NCI-H1436 treated with DMSO at 0.1 percent for 48 hours (cell line): ENCODE measurements at places on chromosomes 6 and 20.

- no peak for DNase-seq
Measured at GRCh38 chr6:4264081-4264480, 128.7 kb upstream of the ECI2 start.

- DNase-seq = no peak
Measured at GRCh38 chr6:38264605-38265004, 375.1 kb downstream of the BTBD9 start.

GRCh38 chr6:140344142-140344913, 969.9 kb upstream of the CITED2 start:
- no peak for DNase-seq

DNA sequence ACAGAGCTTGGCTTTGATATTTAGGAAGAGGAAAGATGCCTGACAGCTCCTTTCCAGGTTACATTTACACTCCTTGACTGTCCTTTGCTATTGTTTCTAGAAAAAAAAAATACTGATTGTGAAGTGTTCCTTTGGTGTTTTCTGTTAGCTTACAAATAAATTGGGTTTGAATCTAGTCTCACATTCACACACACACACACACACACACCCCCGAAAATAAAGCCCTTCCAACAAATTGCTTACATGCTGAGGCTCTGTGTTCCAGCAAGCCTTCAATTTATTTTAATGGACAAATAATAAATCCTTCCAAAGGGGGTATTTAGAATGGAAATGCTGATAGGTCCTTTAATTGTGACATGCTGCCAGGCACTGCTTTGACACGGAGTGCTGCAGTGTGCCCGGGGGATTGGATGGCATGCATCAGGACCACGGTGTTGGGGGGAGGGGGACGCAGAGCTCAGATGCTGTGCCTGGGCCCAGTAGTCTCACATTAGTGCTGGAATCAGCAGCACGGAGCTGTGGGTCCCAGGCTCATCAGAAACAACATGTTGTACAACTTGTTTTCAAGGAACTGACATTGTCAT, 199.9 kb downstream of the CD83 start:
- DNase-seq = no peak

DNA sequence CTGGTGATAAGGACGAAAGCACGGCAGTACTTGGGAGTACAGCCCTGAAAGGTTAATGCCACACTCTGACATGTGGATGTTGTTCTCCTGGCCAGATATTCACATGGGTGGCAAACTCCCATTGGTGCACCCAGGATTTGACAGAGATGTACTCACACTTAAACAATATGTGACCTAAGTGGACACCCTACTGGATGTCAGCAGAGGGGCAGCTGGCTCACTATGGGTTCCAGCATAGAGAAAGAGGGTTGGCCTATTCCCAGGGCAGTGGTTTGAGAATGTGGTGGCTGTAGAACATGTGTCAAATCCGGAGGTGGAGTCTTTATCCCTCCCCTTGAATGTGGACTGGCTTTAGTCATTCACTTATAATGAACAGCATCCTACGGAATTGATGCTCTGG, 333.2 kb downstream of the DHX35 start:
- DNase-seq = no peak

- no peak for DNase-seq
Measured at GRCh38 chr6:104692008-104692407, 167.7 kb downstream of the HACE1 start.

GRCh38 chr20:50750145-50750671, 18.8 kb downstream of the PARD6B start:
- DNase-seq = no peak

GRCh38 chr6:80454661-80455365, 348.3 kb downstream of the BCKDHB start:
- DNase-seq = no peak

GRCh38 chr6:8023638-8024037, 40.6 kb downstream of the BLOC1S5 start:
- DNase-seq = no peak

GRCh38 chr20:25020345-25020744, 27.8 kb upstream of the APMAP start:
- no peak for DNase-seq

GRCh38 chr6:127210725-127211124, 55.9 kb upstream of the RNF146 start:
- no peak for DNase-seq

DNA sequence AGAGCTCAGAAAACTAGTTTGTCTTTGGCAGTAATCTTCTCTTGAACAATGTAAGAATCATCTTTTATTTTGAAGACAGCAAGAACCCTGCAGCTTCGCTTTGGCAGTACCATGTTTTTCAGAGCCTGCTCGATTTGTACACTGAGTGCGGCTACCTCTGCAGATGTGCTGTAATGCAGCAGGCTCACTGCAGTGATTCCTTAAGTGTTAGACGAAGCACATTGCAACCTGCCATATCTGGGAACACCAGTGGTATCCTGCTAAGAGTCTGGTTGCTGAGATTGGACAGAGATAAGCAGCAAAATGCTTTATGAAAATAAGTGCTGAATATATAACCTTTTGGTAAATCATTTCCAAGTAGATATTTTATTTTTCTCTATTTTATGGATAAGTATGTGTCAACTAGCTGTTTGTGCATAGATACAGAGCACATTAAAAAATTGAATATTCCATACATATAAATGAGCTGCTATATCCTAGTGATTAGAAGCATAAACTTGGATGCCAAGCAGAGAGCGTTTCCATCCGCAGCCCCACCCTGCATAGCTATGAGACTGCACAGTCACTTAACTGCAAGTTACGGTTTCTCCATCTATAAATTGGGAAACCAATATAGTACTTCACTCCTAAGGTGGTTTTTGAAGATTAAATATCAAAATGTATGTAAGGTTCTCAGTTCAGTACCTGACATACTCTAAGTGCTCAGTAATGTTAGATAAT, 328.3 kb downstream of the FARS2 start:
- DNase-seq = no peak

- DNase-seq = no peak
Measured at GRCh38 chr20:51184289-51184688, 161.4 kb upstream of the KCNG1 start.

- no peak for DNase-seq
Measured at GRCh38 chr20:50054626-50055511, 58.1 kb downstream of the UBE2V1 start.

DNA sequence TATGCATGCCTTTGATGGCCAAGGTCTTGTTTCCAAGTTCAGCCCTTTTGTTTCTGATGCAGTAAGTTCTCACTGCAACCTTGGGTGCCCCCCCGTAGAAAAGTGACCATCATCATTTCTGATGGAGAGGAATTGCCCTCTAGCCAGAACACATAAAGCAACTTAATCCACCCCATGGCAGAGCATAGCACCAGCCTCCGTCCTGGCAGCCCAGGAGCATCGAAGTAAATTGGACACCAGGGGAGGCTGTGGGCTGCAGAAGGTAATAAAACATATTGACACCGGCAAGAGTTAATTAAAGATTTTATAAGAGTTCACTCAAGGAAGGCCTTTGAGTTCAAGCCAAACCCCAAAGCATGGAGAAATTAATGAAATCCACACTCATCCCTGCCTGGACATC, 39.2 kb upstream of the CST7 start:
- DNase-seq = no peak

- DNase-seq = no peak
Measured at GRCh38 chr6:143245656-143246055, 185.0 kb downstream of the AIG1 start.

DNA sequence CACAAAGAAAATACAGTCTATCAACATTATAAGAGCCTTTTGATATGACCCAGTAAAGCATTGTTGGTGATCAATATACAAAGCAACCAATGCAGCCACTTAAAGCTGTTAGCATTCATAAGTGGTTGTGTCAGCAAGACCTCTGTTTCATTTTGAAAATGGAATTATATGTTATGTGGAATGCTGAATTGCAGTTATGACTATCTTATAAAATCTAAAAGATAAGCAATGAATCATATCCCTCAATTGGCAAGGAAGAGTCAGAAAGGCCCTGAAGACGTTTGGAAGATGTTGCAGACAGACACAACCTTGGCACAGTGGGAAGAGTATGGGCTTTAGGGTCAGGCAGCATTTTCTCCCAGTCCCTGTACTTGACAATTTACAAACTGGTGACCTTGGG, 93.8 kb upstream of the RNF217 start:
- no peak for DNase-seq

GRCh38 chr20:49381558-49382493, 100.6 kb downstream of the KCNB1 start:
- DNase-seq = no peak

DNA sequence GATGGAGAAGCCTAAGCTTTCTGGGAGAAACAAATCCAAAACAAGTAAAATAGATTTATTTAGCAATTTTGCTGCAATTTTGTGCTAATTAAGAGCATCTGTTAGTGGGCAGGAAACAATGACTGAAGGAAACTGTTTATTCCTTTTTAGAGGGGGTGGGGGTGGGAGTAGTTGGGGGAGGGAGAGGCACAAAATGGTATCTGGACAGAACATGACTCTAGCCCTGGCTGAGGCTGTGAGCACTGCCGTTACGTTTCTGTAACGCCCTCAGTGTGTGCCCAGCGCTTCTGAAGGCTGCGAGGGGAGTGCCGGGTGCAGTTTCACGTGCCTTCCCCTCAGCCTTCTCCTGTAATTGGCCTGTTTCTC, 28.8 kb downstream of the METTL24 start:
- DNase-seq = no peak

DNA sequence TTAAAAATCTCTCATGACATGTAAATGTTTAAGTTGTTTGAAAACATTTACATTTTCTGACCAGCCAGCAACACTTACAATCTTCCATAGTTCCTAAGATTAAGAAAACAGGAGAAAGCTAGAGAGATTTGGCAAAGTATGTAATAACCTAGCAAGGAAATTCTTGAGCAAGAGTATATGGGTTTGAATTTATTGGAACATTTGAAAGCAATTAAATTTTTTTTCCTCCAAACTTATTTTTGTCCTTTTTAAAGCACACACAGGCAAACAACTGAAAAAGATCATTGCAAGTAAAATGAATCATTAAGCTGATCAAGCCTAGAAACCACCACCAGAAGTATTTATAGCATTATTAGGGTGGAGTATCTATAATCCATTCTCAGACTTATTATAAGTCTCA, 20.1 kb upstream of the ZNF217 start:
- no peak for DNase-seq

DNA sequence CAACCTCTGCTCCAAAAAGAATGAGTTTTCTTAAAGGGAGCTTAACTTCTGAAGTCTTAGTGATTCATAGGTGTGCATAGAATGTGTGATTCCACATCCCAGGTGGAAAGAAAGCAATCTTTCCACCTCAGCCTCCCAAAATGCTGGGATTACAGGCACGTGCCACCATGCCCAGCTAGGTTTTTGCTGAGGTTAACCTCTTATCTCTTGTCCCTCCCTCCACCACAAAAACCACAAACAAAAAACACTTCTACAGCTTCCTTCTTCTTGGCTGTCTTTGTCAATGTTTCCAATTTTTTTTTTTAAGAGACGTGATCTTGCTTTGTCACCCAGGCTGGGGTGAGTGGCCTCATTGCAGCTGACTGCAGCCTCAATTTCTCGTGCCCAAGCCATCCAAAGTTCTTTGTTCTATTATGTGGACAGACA, 8.1 kb upstream of the CSE1L start:
- DNase-seq = no peak

DNA sequence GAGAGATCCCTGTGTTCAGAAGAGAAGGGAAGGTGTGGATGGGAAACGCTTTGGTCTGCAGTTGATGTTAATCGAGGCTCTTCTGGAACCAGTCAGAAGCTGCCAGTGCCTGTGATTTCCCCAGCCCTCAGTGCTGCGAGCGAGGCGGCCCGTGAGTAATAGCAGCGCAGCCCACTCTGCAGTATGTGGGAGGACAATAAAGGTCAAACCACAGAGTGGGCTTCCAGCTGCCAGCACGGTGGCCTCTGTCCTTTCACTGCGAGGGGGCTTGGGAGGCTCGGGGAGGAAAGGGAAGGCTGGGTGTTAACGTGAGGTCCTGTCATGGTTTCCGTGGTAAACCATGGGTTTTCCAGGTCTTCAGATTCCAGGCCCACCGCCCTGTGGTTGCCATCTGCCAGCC, 32.3 kb upstream of the TAGAP start:
- DNase-seq = no peak

DNA sequence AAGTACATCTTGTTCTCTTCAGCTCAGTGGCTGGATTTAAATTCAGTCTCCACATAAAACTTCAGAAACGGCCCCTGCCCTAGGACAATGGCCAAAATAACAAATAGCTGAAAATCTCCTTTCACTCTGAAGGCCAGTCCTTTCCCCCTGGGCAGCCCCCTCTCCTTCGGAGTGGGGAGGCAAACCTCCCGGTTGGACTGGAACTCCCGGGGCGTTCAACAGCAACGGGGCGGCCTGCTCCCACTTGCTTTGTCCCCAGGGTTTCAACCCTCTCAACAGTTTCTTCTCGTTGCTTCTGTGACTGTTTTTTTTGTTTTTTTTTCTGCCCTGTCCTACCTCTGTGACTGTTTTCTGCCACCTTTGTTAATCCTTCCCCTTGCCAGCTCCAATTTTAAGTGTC, 102.6 kb upstream of the DUSP22 start:
- no peak for DNase-seq

- no peak for DNase-seq
Measured at GRCh38 chr6:149963212-149963461, 606 bp upstream of the ULBP1 start.

- DNase-seq = no peak
Measured at GRCh38 chr6:97322811-97323210, 39.8 kb upstream of the MMS22L start.

GRCh38 chr6:14422061-14422460, 304.5 kb downstream of the CD83 start:
- DNase-seq = no peak

DNA sequence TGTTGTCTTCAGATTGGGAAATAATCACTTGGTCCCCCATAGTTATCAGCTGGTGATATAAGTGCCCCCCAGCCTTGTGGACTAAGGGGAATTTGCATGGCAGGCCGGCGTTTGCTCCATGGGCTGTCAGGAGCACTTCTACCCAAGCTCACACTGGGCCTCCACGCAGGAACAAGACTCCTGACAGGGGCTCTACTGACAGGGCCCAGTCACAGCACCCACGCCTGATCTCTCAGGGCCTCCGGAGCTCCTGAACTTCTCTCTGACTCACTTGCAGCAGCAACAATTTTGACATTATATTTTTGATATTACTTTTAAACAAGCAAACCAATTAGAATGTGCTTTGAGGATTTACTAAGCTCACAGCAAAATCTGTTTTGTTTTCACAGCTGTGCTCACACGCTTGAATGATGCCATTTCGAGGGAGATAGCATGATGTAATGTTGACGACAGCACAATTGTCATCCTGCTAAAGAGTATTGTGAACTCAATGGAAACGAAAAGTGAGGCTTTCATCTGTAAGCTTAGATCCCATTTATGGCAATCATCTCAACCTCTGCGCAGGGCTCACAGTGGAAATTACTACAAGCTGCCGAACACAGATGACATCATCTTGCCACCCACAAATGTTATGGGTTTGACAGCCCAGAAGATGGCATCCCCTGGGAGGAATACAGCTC, 28.7 kb upstream of the TXNDC5 start:
- DNase-seq = no peak
